Activated T-cell treated with anti-CD3 and anti-CD28 coated beads for 24 hours (primary cell): ENCODE measurements at places on chromosomes 5 and 9.

- no peak for DNase-seq
Measured at GRCh38 chr5:170095646-170096045, 10.1 kb upstream of the FOXI1 start.

DNA sequence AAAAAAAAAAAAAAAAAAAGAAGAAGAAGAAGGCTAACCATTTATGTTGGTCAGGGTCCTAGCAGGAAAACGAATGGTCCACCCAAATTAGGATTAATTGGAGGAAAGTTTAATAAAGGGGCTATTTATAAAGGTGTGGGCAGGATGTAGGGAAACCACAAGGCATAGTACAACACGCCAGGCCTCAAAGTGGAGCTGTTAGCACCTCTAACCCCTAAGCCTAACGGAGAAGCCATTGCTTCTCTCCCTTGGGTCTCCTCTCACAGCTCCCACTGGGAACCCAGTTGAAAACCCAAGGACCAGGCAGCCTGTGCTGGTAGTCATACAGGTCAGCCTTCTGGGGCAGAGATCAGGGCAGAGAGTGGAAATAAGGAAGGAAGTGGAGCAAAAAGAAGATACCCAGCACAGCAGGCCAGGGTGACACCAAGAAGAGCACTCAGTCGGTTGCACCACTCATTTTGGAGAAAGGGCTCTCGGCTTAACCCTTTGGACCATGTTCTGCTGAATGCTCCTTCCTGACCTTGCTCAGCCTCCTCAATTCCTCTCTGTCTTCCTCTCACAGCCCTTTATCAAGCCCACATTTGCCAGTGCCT is 8.8 kb upstream of the GLIPR2 start:
- no peak for DNase-seq

GRCh38 chr5:148882332-148882731 is 55.9 kb downstream of the ADRB2 start:
- DNase-seq, result no peak

- no peak for DNase-seq
Measured at GRCh38 chr5:142634216-142635011, 51.5 kb downstream of the FGF1 start.

DNA sequence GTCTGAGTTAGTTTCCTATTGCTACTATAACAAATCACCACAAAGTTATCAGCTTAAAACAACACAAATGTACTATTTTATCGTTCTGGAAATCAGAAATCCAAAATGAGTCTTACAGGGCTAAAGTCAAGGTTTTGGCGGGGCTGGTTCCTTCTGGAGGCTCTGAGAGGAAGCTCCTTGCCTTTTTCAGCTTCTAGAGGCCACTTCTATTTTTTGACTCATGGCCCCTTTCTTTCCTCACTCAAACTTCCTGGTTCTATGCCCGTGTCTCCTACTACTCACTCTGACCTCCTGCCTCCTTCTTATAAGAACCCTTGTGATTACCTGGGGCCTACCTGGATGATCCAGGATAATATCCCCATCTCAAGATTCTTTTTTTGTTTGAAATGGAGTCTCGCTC is 48.2 kb downstream of the GABBR2 start:
- DNase-seq, result no peak

DNA sequence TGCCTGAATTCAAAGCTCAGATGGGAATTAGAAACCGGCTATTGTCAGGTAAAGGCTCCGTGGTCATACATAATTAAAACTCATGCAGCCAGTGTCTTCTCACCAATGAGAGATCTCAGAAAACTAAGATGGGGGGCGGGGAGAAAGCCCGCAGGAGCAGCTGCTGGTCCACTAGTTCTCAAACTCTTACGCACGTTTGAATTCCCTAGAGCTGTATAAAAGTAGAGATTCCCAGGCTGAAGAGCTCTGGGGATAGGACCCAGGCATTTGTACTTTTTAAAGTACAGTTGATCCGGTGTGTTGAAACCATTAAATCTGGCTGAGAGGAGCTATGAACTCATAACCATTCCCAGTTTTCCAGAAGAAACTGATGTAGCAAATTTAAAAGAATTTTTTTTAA is 68.5 kb downstream of the FRMD3 start:
- DNase-seq, result no peak

- no peak for DNase-seq
Measured at GRCh38 chr9:133347515-133347984, 381 bp downstream of the MED22 start.

GRCh38 chr5:159917994-159918393 is 1.7 kb downstream of the ADRA1B start:
- DNase-seq, result no peak
